Fibroblast of the aortic adventitia (primary cell): ENCODE measurements at places on chromosomes 5 and 9. TPM values are rescaled to one million over a fixed set of nuclear protein-coding genes. Genes with fewer than 3 reads are reported as not detected.

CTSV gene
- 0.18 TPM in 1 of 2 replicates, not detected in the other for total RNA-seq

GPX3 gene
- 11.3 and 53.1 TPM in 2 replicates for total RNA-seq

DMGDH gene
- 4.2 and 7.3 TPM in 2 replicates for total RNA-seq

TRPM3 gene
- 8.8 and 20.5 TPM in 2 replicates for total RNA-seq

KIAA0825 gene
- 4.3 and 12.2 TPM in 2 replicates for total RNA-seq

C5orf52 gene
- total RNA-seq = not detected in 2 replicates
